Glutamatergic neuron (in vitro differentiated cells): ENCODE measurements at places on chromosomes 3 and 15. TPM values are rescaled to one million over a fixed set of nuclear protein-coding genes. Genes with fewer than 3 reads are reported as not detected.

- no peaks in the 10 kb centered on the region for H3K36me3 ChIP-seq
- peak; percentile 87 for DNase-seq
- no peaks in the 10 kb centered on the region for H3K27me3 ChIP-seq
- H3K4me3 ChIP-seq: peak overlapping the region; percentile 67
- peaks cover 25% of the 10 kb centered on the region for H3K4me1 ChIP-seq
Measured at GRCh38 chr15:80977627-80978036, 12.0 kb downstream of the MESD start.

- no peak for DNase-seq
- H3K36me3 ChIP-seq: no peaks in the 10 kb centered on the region
- H3K4me3 ChIP-seq: no peak overlapping the region
- peaks cover 2% of the 10 kb centered on the region for H3K27me3 ChIP-seq
- H3K27ac ChIP-seq: no peak overlapping the region
Measured at GRCh38 chr3:195348426-195349115, 77.6 kb upstream of the XXYLT1 start.

DNA sequence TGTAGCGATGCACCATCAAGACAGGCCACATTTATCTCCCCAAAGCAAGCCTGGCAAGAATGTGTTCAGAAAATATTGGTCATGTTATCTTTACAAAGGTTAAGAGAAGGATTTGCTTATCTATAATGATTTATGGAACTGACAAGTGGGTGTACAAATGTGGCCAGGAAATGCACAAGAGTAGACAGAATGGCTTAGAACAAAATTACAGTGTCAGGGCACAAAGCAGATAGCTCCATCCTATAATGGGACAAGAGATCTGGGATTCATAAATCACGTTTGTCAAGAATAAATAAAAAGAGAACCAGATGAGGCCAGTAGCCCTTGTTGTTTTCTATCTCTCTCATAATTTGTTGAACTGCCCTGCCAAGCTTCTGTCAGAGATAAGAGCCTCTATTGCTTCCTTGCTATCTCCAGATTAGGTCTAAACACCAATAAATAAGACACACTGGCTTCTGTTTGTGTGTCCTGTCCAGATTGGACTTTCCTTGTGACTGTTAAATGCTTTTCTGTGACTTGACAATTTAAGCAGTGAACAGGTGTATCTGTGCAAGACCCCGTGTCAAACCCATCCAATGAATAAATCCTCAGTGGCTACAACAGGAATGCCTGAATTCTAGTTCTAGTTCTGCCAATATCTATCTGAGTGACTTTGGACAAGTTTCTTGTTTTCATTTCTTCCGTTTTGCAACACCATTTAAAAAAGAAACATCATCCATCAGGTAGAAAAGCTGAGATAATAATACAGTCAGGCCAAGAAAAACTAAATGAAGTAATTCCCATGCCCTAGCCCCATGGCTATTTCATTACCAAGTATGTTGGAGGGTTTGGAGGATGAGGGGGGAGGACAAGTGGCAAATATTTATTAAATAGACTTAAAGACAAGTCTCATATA is 157.2 kb downstream of the DCLK3 start:
- H3K27ac ChIP-seq: no peak overlapping the region
- no peaks in the 10 kb centered on the region for H3K36me3 ChIP-seq
- no peaks in the 10 kb centered on the region for H3K4me1 ChIP-seq
- no peak overlapping the region for H3K4me3 ChIP-seq
- no peak for DNase-seq
- no peaks in the 10 kb centered on the region for H3K27me3 ChIP-seq

KLF15 gene
- 0.74 TPM for total RNA-seq

DNA sequence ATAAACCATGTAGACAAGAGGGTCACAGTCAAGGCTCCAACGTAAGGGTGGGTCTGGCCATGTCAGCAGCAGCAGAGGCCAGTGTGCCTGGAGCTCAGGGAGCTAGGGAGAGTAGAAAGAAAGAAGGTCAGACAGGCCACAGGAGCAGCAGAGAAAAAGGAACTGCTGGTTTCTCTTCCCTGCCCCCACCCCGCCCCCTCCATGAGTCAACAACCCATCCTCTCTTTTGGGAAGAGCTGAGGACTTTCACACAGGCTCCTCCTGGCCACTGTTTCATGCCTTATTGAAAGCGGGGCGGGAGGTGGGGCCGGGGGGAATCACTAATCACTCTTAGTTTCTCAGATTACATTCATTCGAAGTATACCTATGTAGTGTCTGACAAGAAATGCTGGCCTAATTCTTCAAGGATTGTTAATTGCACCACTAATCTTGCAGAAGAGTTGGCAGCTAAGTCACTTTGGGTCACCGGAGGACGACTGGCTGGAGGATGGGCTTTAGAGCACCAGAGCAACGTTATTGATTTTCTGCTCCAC is 9.1 kb upstream of the SCG3 start:
- peak overlapping the region; percentile 20 for H3K27ac ChIP-seq
- H3K36me3 ChIP-seq: no peaks in the 10 kb centered on the region
- peaks cover 2% of the 10 kb centered on the region for H3K27me3 ChIP-seq

GRCh38 chr3:54859184-54859583 is 68.7 kb downstream of the LRTM1 start:
- H3K27me3 ChIP-seq: peaks cover 2% of the 10 kb centered on the region
- H3K27ac ChIP-seq: no peak overlapping the region
- DNase-seq: no peak

PLXNA1 gene
- total RNA-seq: 110 TPM

GRCh38 chr15:91357011-91357410 is 257.0 kb downstream of the SV2B start:
- no peak overlapping the region for H3K4me3 ChIP-seq
- no peaks in the 10 kb centered on the region for H3K4me1 ChIP-seq
- no peaks in the 10 kb centered on the region for H3K27me3 ChIP-seq
- DNase-seq: no peak
